ENCODE measurements at places on chromosomes 5 and 9. TPM values are rescaled to one million over a fixed set of nuclear protein-coding genes. Genes with fewer than 3 reads are reported as not detected.

MYOT gene
- total RNA-seq: 29.6 TPM

ACOT12 gene
- not detected for total RNA-seq

SLC28A3 gene
- total RNA-seq: 0.16 TPM

IL13 gene
- not detected for total RNA-seq

HTR1A gene
- total RNA-seq: not detected

RGP1 gene
- 30.2 TPM for total RNA-seq

LCN1 gene
- total RNA-seq: not detected

MARCOL gene
- not detected for total RNA-seq

ADRA1B gene
- total RNA-seq: 2.5 TPM

INVS gene
- 6.7 TPM for total RNA-seq

GPR107 gene
- total RNA-seq: 23.3 TPM

ASTN2 gene
- 6.1 TPM for total RNA-seq

Data from left ventricle myocardium inferior (tissue), 1 donor.